Cortex of kidney (tissue), 1 donor: ENCODE measurements at places on chromosomes 5 and 9.

DNA sequence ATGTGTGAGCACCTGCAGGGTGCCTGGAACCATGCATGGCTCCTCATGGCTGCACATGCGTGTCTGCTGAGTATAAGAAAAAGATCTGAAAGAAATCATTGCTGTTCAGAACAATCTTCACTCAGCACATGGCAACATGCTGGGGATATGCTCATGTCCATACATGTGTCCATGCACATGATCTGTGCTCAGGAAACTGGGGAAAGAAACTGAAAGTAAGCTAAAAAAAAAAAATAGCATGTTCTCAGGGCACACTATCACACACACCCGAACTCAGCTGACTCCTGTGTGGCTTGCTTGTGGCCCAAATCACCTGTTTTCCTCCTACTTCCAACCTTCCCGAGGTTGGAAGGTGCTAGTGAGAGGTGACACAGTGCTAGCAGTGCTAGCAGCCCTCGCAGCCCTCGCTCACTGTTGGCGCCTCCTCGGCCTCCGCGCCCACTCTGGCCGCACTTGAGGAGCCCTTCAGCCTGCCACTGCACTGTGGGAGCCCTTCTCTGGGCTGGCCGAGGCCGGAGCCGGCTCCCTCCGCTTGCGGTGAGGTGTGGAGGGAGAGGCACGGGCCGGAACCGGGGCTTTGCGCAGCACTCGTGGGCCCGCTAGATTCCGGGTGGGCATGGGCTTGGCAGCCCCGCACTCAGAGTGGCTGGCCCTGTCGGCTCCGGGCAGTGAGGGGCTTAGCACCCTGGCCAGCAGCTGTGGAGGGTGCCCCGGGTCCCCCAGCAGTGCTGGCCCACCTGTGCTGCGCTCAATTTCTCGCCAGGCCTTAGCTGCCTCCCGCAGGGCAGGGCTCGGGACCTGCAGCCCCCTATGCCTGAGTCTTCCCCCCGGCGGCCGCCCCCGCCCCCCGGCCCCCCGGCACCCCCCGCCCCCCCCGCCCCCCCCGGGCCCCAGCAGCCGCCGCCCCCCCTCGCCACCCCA, 76.0 kb downstream of the GADD45G start:
- DNase-seq = no peak

DNA sequence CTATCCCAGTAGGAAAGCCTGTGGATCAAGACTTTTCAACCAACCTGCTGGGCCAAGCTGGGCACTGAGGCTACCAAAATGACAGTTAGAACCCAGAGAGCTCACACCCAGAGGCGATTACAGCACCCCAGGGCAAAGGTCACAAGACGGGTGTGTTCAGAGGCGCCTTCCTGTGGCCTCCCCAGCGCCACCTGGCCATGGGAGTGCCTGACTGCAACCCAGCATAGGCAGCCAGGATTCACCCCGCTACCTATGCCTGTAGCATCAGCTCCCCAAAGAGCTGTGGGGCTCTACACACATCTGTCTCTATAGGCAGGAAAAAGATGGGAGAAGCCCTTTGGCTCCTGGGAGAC, 33.5 kb downstream of the PDGFRB start:
- DNase-seq = no peak

DNA sequence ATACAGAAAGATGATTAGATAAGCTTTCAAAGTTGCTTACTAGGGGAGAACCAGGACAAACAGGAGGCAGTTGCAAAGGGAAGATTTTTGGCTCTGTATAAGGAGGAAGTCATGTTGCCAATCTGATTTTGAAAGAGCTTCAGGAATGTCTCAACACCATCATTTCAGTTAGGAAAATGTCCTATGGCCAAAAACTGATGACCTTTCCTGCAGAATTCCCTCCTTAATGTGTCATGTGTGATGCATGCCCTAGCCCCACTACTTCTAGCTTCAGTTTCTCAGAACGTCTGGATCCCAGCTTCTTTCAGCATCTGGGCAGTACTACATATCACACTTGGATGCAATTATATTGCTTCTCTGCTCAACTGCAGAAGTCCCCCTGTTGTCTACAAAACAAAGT, 211.5 kb upstream of the NREP start:
- no peak for DNase-seq

- no peak for DNase-seq
These were observed 98.0 kb downstream of the GABBR2 start for GRCh38 chr9:98610711-98611110.

- no peak for DNase-seq
These were observed 364.4 kb downstream of the GADD45G start for GRCh38 chr9:89969156-89969675.

- DNase-seq = no peak
These were observed 7.1 kb upstream of the ENTREP1 start for GRCh38 chr9:69317894-69318293.

GRCh38 chr9:86456416-86456815, 102.2 kb upstream of the TUT7 start:
- DNase-seq = no peak

- no peak for DNase-seq
These were observed 257.4 kb downstream of the ENC1 start for GRCh38 chr5:74382987-74383593.

GRCh38 chr5:61933787-61934626, 372.0 kb upstream of the KIF2A start:
- no peak for DNase-seq

DNA sequence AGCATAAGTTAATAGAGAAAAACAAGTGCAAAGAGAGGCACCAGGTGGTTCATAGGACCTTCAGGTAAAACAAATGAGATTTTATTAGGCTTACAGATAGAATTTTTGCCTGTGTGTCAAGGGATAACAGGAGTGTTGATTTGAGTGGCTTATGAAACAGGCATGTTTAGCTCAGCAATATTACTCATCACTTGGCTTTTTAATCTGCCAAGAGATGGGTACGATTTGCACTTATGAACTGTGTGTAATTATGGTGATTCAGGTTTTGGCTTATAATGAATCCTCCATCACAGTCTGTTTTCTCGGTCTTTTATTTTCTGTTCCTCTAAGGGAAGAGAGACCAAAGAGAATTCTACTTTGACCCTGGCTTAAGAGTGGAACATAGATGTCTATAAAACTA, 199.3 kb downstream of the DMRTA1 start:
- DNase-seq = no peak

- DNase-seq = no peak
These were observed 49.6 kb upstream of the TNFSF15 start for GRCh38 chr9:114855488-114855887.

GRCh38 chr5:176678584-176678983, 31.3 kb downstream of the TSPAN17 start:
- DNase-seq = no peak

- no peak for DNase-seq
These were observed 22.1 kb upstream of the MATR3 start for GRCh38 chr5:139271201-139272027.

DNA sequence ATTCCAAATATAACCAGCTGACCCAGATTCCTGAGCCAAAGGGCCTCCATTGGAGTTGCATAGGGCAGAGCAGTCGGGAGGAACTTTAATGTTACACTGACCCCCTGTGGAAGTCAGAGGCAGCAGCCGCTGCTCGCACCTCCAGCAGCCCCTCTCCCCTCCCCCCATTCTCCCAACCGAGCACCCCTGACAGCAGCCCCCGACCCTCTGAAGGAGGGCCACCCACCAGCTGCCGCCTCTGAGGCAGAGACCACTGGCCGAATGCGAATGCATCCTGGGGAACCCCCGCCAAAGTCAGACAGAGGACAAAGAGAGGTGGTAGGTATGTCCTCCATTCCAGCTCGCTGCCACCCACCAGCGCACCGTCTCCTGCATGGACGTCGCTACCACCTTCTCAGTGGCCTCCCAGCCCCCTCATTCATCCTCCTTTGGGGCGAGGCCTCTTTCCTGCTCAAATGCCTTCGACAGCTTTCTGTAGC, 231.0 kb downstream of the CDK5RAP2 start:
- DNase-seq = no peak

- DNase-seq = no peak
These were observed 8.2 kb downstream of the OTULIN start for GRCh38 chr5:14672484-14673394.

- DNase-seq = no peak
These were observed 15.8 kb downstream of the PTPA start for GRCh38 chr9:129126749-129127618.

GRCh38 chr5:146457431-146457830, 10.3 kb downstream of the TCERG1 start:
- no peak for DNase-seq

DNA sequence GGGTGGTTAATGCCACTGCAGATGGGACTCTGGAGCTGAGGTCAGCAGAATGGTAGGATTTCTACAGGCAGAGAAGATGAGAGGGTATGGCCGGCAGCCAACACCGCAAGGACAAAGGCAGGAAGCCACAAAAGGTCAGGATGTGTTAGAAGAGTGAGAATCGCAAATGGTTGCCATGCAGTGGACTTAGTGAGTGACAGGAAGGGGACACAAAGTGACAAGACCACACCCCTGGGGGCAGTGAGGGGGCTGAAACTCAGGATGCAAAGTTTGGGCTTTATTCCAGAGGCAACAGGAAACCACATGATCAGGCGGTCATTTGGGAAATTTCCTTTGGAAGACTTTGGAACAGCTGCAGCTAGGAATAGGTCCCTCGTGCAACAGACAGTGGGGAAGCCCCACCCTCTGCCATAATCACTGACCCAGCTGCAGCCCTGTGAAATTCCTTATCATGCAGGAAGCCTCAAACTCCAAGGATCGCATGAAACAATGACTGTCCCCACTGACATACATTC, 14.2 kb upstream of the CCDC180 start:
- no peak for DNase-seq

- no peak for DNase-seq
These were observed 44.8 kb upstream of the ALDOB start for GRCh38 chr9:101480386-101480785.

DNA sequence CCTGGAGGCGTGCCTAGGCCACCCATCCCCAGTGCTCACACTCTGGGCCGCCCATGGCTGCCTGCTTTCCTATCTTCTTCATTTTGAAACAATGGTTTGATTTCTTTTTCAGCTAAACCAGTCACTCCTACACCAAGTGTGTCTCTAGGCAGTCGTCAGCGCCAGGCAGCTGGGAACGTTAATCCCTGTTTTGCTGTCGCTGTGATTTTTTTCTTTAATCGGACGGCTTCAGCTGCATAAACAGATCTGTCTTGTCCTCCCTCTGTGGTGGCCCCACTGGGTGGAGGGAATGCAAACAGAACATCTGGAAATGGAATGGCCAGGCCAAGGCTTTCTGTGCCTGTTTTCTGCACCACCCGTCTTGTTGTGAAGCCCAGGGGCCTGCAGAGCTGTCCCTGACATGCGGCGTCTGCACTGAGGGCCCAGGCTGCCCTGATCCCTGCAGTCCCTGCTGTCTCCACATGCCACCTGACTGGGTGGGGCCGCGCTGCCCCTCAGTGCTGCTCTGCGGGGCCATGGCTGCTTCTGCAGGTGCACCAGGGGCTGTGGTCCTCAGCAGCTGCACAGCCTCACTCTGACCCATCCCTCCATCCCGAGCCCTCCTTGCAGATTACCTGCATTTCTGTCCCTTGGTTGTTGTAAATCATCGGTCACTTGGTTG, 51.5 kb downstream of the WNK2 start:
- no peak for DNase-seq

- no peak for DNase-seq
These were observed 22.0 kb downstream of the OR2S2 start for GRCh38 chr9:35935755-35936509.

DNA sequence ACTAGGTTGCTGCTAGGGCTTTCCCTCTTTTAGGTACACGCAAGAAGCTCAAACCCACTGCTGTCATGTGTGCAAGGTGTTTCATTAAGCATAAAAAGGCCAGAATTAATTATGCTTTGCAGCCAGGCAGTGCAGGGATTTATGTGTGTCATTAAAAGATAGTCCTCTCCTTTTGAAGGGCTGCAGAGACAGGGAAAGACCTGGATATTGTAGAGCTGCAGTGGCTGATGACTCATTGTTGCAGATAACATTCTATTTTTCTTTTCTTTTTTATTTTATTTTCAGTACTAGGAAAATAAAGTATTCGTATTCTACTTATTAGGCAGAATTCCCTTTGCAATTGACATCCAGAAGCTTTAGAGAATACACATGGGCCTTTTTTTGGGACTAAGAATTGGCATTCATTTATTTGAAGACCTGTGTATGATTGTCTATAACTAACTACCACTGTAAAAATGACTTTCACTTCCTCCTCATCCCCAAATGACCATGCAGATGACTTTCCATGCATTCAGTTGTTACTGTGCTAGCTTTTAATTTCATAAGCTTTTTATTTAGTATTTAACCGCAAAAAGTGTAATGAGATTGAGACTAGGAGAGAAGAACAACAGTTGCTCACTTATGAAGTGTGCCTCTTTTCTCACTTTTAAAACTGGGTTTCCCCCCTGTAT, 113.0 kb downstream of the PAM start:
- no peak for DNase-seq

GRCh38 chr5:159005062-159005461, 94.7 kb downstream of the EBF1 start:
- DNase-seq = no peak
